ENCODE measurements at places on chromosomes 6 and 20.
A peak's percentile ranks its signal among the peaks of the same experiment; 100 is the strongest.

- no peak for DNase-seq
Measured at GRCh38 chr20:21575981-21576740, 62.3 kb upstream of the NKX2-2 start.

GRCh38 chr6:119979862-119980261, 630.3 kb upstream of the MAN1A1 start:
- no peak for DNase-seq

DNA sequence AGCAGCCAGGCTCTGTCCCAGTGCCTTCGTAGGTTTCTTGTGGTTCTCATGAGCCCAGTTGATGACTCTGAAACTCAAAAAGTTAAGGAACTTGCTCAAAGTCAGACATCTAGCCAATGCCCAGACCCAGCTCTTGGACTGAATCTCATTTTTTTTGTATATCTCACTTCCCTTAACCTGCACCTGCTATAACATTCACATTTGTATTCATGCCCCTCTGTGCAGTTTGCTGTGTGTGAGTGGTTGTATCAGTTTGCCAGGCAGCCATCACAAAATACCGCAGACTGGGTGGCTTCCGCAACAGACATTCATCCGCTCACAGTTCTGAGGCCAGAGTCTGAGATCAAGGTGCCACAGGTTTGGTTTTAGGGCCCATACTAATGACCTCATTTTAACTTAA, 49.9 kb downstream of the IPCEF1 start:
- DNase-seq = no peak

DNA sequence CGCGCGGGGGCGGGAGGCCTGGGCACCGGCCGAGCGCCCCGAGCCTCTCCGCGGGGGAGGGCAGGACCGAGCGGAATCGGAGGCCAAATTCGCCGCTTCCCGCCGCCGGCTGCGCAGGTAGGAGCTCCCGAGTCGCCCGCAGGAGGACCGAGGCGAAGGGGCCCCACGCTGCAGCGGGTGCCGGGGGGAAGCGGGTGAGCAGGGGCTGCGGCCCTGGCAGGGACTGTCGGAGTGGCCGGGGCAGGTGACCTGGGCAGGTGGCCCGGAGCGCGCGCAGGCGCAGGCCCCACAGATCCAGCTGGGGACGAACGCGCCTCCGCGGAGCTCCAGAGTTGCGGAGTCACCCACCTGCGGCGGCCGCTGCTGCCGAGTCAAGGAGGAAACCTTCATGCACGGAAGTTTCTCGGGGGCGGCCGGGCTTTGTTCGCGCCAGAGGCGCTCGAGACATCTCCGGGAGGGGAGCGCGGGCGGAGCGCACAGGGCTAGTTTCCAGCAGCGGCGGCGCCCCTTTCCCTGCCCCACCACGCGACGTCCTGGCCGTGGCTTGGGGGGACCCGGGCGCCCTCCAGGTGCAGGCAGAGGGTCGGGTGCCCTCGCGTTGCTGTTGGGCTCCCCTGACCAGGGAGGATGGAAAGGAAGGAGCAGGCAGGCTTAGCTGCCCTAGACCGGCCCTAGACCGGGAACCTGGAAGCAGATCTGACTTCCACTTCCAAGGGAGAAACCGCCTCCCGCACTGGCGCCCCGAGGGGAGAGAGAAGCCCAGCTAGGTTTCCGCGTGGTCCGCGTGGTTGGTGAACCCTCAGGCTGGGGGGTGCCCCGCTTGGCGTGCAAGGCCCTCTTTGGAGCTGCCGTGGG, 590 bp downstream of the SLCO4A1 start:
- peak; percentile 36 for DNase-seq

DNA sequence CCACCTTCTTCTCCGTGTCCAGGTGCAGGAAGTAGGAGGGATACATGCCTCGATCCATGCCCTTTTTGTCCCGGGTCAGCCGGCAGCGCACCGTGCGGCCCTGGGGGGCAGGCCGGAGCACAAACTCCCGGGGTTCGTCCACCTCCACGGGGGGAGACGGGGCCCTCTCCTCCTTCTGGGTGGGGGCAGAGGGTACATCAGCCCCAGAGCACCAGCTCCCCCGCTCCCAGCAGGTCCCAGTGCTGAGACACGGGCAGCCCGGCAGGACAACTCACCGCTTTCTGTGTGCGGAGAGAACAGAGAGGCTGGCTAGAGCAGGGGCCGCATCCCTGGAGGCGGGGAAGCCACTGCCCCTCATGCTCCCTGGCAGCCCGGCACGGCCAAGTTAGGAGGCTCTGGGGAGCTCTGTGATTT, 6.7 kb downstream of the TULP1 start:
- no peak for DNase-seq

DNA sequence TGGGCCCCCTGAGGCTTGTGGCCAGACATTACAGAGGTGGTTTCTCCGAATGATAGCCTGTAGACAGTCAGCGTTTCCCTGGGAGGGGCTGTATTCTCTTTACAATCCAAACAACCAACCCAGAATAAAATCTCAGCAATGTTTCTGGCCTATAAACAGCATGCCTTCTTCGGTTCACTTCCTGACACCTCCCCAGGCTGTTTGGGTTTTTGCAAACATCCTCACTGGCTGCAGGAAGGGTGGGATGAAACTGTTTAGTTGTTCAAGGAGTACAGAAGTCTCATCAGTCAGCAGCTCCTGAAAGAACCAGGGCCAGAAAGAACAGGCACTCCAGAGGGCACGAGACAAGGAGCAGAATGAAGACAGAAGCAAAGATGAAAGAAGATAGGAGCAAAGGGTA, 350.0 kb downstream of the QKI start:
- DNase-seq = no peak

DNA sequence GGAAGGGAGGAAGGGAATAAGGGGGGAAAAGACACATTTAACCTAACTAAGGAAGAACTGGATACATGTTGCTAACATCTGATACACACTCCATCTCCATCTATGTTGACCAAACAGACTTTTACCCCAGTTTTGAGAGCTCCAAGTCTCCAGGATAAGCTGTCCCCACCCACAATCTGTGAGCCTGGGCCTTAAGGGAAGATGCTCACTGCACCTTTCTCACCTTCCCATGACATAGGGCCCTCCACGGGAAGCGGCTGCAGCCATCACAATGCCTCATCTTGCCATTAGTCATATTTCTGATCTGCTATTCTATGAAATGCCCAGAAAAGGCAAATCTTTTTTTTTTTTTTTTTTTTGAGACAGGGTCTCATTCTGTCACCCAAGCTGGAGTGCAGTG, 126.6 kb upstream of the SALL4 start:
- DNase-seq = no peak

DNA sequence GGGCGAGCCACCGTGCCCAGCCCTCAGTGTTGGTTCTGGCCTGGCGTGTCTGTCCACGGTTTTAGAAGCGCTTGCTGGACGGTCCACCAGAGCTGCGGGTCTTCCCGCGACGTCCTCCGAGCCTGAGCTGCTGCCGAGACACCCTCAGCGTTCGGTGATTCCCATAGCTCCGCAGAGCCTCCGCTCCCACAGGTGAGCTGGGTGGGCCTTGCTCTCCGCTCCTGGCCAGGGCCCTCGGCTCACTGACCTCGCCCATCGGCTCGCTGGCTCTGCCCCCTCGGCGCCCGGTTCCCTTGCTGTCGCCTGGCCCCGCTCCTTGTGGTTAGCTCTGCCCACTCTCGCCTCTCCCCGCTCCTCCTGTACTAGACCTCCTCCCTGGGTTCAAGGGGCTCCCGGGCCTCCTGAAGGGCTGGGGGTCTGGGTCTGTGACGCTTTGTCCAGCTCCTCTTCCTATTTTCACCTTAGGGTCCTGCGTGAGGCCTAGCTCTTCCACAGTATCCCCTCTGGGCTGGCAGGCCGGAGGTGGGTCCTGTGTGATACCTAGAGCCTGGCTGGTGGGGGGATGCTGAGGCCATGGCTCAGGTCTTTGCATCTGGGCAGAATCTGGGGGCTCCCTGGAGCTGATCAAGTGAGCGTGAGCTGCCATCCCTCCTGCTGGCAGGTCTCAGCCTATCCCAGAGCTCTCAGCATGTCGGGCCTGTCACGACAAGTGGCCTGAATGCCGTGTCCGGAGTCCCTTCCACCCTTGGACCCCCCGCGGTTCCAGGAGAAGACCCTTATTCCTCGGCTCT, 5.0 kb upstream of the COX4I2 start:
- no peak for DNase-seq

- no peak for DNase-seq
Measured at GRCh38 chr6:74000666-74001490, 304.9 kb downstream of the CD109 start.

DNA sequence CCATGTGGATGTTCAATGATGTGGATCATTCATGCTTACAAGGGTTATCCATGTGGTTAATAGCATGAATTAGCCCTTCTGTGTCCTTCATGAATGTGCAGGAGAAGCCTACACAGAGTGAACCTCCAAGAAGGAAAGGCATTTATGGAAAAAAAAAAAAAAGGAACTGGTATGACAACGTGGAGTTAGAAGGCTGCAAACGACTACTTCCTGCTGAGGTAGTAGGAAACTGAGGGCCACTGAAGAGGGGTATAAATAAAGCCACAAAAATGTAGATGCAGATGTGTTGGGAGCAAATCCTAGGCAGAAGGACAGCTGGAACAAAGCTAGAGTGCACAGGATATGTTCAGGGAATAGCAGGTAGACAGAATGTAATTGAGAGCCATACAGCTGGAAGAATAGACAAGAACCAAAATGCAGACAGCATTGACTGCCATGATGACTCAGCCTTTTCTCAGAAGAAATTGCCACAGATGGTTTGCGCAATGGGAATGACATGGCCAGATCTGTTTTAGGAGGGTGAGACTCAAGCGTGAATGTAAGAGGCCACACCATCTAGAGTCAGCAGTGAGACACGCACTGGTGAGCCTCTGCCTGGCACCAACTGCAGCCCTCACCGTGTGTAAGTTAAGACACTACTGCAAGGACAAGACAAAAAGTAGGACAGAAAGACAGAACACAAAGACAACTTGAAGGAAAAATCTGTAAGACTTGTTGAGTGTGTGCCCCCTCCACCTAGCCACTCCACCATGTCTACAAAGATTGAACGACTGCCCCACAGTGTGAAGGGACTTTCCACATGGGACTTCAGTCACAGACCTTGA, 79.8 kb downstream of the KIF13A start:
- peak; percentile 88 for DNase-seq
